Activated T-cell treated with anti-CD3 and anti-CD28 coated beads, Interleukin-2, amount 50 U/mL, for 72 hours (primary cell): ENCODE measurements at places on chromosomes 13 and 19. TPM values are rescaled to one million over a fixed set of nuclear protein-coding genes. Genes with fewer than 3 reads are reported as not detected.

Gene SMIM44
- total RNA-seq = not detected

Gene MAU2
- 64.2 TPM for total RNA-seq

Gene CGB8
- total RNA-seq = not detected

Gene ZNF814
- total RNA-seq = 21.4 TPM

Gene LGALS14
- 4.3 TPM for total RNA-seq

Gene ERCC1
- total RNA-seq = 73.9 TPM

DNA sequence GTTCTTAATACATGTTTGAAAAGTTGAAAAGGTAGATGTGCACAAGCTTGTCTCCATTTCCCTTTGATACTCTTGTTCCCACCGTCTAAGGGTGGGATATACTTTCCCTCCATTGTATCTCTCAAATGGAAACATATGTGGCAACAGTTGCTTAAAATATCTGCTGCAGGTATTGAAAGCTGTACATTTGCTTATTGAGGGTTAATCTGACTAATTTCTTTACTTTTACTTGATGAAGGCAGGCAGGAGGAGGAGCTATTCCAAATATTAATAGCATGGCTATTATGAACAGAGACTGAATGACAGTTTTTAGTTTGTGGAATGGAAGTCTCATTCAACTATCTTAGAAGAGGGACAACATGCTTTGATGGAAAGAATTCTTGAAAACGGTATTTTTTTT is 103.8 kb downstream of the SLC10A2 start:
- DNase-seq = no peak

DNA sequence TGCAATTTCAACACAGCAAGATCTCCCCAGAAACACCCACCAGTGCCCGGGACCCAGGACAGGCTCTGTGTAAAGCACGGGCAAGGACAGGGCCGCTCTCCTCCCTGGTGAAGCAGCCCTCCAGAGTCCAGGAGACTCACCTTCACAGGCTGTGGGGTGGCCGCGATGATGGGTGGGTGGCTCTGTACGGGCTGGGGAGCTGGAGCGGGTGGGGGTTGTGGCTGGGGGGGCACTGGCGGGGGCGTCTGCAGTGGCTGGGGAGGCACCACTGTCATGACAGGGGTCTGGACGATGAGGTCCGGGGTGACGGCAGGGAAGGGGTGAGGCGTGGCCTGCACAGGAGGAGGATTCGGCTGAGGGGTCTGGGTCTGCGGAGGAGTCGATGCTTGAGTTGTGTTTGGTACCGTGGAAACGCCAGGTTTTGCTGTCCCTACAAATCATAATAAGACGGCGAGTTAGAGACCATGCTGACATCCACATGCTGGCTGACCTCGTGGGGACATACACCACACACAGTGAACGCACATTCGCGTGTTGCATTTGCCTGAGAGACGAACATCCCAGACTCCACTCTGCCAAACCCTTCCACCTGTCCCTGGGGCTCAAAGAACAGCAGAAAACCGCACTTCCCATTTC is 33.1 kb upstream of the EPHX3 start:
- no peak for DNase-seq

DNA sequence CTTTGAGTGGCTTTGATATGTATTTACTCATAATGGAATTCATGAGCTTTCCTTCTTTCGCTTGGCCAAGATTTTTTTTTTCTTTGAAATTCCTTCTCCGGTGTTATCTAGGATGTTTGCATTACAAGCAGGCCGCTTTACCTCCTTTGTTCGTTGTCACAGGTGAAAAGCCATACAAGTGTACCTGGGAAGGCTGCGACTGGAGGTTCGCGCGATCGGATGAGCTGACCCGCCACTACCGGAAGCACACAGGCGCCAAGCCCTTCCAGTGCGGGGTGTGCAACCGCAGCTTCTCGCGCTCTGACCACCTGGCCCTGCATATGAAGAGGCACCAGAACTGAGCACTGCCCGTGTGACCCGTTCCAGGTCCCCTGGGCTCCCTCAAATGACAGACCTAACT is 16.7 kb downstream of the KLF5 start:
- DNase-seq = no peak
